ENCODE measurements at places on chromosomes 16 and 17.

DNA sequence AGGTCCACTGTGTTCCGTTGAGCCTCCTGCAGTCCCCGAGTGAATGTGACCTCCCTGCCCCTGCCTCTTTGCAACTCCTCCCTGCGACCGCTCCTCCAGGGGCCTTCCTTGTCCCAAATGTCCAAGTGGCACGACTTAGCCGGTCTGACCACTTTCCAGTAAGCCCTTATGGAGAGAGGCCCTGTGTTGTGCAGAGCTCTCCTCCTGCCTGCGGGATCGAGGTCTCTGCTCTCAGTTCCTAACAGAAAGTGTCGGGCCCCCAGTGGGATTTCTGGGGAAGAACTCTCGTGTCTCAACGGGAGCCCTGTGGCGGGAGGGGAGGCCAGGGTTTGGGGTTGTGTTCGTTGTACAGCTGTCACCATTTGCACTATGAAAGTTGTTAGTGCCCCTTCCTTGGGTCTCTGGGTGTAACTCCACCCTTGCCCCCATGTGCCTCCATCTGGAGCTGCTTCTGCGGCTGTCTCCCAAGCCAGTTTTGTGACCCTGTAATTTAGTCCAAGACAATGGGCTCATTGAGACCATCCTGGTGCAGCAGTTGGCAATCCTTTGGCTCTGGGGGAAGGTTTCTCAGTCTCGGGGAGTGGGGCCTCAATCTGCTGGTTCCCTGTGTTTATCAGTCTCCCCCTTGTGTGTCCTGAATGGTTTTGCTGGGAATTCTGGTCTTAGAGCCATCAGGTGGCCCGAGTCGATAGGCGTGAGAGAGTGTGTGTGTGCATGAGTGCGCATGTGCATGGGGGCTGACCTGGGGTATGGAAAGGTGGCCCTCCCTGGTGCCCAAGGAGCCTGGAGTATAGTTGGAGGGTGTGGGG, 234.5 kb downstream of the SEC14L1 start:
- no peak for DNase-seq

GRCh38 chr17:80859002-80859941, 132.4 kb upstream of the CHMP6 start:
- DNase-seq, result no peak

DNA sequence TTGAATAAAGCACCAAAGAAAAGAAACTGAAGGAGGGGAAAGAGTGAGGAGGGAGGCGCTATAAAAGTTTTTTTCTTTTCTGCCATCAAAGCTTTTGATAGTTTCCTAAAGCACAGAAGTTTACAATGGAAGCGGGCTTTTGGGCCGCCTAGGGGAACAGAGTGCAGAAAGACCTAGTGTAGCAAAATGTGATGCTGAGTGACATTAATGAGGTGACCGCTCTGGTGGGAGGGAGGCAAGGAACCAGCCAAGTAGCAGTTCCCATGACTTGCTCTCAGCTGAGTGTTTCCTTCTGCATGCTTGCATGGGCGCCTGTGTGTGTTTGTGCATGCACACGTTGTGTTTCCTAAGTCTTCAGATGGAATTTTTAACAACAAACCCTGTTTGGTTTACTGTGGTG, 15.5 kb downstream of the MSI2 start:
- no peak for DNase-seq

DNA sequence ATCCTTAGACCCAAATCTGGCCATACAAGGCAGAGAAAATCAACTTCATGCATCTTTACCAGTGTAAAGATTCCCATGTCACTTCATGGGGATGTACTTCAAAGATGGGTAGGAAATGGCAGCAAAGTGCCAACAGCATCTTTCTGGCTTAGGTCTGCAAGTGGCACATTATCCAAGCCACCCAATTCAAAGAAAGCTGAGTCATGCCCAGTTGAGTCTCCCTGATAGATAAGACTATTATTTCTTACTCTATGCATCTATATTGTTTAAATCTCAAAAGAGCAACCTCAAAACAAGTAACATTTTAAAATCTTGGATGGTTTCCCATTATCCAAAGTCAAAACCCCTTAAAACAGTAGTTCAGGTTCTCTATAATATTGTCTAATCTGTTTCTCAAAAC, 61.2 kb upstream of the HSBP1 start:
- no peak for DNase-seq

- no peak for DNase-seq
These were observed 127.2 kb downstream of the HS3ST3B1 start for GRCh38 chr17:14427900-14428647.

GRCh38 chr16:84751947-84752346, 52.1 kb downstream of the USP10 start:
- DNase-seq, result peak; percentile 44

DNA sequence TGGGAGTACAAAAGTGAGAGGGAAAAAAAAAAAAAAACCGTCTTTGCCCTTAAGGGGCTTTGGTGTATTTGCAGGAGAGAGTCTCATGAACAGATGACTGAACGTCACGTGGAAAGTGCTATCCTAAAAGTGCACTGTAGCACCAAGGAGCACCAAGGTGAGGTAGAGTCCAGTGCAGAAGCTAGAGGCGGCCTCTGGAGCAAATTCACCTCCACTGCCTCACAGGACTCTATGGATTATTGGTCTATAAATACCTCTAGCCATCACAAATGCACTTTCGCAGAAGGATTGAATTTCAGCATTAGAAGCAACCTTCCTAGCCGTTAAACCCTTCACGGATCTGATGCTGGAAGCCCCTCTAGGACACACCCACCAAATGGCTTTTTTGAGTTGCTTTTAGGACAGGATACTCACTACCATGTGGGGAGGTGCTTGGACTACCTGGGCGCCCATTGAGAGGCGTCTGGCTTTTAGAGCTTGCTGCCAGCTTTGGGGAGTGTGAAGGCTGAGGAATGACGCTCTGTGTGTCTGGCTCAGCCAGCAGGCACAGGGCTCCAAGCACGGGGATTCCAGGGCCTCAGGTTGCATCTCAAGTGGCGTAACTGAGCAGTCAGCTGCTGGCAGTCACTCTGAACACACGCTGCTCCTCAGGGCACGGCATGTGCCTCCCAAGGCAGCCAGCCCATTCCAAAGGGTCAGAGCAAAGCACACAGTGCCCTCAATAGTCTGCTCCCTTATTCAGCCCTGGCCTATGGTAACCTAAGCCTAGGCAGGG, 52.7 kb downstream of the CDRT4 start:
- no peak for DNase-seq

GRCh38 chr17:57650548-57650947, 94.6 kb downstream of the CCDC182 start:
- DNase-seq, result no peak

GRCh38 chr16:4677994-4678393, 15.4 kb upstream of the NUDT16L1 start:
- DNase-seq, result no peak

DNA sequence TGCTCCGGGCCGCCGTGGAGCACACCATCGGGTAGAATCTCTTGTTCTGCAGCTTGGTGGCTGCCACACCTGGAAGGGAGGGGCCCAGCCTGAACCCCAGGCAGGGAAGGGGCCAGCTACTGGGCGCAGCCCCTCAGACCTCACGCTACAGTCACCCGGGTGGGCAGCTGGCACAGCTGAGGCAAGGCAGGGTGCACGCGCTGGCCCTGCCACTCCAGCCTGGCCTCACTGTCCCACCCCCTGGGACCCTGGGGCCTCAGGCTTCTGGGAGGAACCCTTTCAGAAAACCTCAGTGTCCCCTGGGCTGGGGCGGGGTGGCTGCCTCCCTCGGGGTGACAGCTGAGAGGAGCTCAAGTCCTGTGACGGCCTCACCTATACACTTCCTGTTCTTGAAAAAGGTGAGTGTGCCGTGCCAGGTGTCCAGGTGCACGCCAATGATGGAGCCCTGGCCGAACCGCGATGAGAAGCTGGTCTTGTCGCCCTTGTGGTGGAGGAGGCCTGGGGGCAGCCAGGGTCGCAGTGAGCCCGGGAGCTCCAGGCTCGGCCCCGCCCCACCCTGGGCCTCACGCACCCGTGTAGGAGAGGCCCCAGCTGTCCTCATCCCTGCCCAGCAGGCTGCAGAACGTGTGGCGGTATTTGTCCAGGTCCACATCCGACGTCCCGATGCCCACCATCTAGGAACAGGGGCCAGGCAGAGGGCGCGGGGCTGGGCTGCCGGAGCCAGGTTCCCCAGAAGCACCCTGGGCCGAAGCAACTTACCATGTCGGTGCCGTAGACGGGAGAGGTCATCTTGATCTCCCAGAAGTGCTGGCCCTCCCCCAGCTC, 4.7 kb upstream of the MRPS34 start:
- DNase-seq, result no peak

DNA sequence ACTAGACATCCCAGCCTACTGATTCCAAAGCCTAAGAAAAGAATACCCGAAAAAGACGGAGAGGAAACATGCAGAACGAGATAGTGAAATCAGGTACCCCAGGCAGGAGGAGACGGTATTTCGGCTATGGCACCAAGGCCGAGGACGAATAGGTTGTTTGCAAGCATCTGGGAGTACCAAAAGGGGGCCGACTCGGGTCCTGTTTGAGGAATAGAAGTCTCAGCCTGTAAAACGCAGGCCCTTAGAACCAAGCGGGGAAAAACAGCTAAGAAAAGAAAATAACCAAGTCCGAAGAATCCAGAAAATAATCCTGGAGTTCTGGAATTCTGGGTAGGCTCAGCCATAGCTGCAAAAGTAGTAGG, 537 bp downstream of the SLC35B1 start:
- DNase-seq, result peak; percentile 25

DNA sequence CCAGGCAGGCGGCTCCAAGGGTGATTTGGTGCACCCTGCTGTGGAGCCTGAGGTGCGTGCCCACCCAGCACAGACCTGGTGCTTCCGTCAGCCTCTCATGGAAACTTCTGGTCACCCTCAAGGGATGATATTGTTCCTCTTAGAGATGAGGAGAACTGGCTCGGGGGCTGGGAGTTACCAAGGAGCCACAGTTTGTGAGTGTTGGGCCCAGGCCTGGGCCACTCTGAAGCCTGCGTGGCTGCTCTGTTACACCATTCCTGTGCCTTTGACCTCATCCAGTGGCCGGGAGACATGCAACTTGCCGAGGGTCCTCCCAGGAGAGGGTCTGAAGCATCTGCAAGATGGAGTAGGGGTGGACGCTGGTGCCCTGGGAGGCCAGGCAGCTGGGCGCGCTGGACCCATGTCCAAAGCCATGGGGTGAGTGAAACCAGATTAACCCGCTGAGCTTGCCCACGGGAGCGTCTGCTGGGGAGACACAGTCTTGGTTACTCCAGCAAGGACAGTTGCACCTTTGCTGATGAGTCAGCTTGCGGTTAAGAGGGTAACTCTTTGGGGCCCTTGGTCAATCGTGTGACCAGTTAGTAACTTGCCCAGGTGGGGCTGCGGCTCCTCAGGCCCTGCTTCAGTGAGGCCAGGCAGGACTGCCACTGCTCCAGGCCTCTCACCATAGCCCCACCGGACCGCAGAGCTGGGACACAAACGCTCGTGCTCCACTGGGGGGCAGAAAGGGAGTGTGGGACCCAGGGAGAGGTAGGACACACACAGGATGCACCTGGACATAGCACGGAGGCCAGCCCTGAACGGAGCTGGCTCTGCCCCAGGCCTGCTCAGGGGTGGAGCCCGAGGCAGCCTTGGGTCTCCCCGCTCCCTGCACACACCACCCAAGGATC, 7.5 kb downstream of the C16orf90 start:
- DNase-seq, result no peak

DNA sequence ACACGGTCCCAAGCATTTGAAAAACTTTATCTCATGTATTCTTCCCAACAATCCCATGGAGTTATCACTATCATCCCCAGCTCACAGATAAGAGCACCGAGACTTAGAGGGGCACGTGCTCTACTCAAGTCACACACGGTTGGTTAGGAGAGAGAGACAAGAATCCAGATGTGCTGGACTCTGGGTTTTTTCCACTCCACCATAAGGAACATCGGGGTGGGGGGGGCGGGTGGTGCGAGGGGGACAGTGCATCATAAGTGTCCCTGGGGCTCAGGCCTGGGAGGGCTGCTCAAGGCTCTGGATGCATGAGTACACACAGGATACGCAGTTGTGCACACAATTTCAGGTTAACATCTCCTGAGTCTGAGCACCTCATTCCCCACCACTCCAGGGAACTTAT, 7.4 kb downstream of the CDC42EP4 start:
- DNase-seq, result no peak

DNA sequence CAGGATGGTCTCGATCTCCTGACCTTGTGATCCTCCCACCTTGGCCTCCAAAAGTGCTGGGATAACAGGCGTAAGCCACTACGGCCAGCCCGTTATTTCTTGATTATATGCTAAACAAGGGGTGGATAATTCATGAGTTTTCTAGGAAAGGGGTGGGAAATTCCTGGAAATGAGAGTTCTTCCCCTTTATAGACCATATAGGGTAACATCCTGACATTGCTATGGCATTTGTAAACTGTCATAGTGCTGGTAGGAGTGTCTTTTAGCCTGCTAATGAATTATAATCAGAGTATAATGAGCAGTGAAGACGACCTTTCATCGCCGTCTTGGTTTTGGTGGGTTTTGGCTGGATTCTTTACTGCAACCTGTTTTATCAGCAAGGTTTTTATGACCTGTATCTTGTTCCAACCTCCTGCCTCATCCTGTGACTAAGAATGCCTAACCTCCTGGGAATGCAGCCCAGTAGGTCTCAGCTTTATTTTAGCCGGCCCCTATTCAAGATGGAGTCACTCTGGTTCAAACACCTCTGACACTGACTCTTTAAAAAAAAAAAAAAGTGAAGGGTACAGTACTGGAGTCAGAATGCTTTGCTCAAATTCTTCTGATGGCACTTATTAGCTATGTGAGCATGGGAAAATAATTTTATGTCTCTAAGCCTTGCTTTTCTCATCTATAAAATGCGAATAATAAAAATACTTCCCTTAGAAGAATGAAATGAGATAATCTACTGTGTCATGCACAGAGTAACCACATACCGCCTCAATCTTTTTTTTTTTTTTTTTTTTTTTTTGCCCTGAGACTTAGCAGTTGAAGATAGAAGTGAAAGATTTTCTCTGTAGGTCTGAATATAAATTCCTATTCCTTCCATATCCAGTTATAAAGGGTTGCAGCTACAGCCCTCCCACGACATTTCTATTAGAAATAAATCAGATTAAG, 5.1 kb upstream of the CALCOCO2 start:
- no peak for DNase-seq

DNA sequence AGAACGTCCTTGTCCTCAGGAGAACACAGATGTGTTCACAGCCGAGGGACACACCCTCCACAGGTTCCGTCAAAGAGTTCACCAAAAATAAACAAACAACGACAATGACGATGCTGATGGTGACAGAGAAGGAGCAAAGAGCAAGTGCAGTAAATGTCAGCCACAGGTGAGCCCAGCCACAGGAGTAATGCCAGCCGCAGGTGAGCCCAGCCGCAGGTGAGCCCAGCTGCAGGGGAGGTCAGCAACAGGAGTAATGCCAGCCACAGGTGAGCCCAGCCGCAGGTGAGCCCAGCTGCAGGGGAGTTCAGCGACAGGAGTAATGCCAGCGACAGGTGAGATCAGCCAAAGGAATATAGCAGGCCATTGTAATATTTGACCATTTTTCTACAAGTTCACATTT, 315.2 kb downstream of the FOXL1 start:
- DNase-seq, result no peak

Measured in suppressor macrophage (primary cell).